CD8-positive, alpha-beta memory T cell (primary cell): ENCODE measurements at places on chromosomes 12 and 14.

- DNase-seq = no peak
These were observed 78.6 kb downstream of the CHST11 start for GRCh38 chr12:104535369-104535768.

DNA sequence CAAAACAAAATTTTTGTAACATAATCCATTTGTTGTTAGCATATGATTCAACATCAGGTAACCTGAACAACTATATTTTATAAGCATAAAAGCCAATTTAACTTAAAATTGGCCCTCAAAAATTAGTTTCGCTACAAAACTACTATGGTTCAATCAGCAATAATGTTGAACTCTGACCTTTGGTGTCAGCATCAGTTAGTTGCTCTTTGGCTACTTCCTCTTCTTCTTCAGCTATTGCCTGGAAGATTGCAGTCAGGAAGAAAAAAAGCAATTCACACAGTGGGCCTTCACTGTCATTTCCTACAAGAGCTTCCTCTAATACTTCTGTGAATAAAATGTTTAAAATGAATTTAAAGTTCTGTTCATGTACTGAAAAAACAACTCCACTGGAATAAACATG lies 78.2 kb upstream of the CFL2 start:
- DNase-seq = no peak

- DNase-seq = no peak
These were observed 66.6 kb upstream of the BICD1 start for GRCh38 chr12:32039917-32040575.

- no peak for DNase-seq
These were observed 13.4 kb downstream of the BTG1 start for GRCh38 chr12:92132288-92132687.

GRCh38 chr14:78512021-78512420 lies 341.8 kb downstream of the NRXN3 start:
- DNase-seq = no peak

- no peak for DNase-seq
These were observed 9.4 kb upstream of the ARID2 start for GRCh38 chr12:45720069-45720468.

- DNase-seq = no peak
These were observed at the start of gene RNASE8 for GRCh38 chr14:21057803-21058675. Gene RNASE8, plus strand, starts transcription at chr14:21057822. Its CDS starts 71 bp downstream, at chr14:21057893.

GRCh38 chr12:129841251-129841650 lies 62.6 kb downstream of the TMEM132D start:
- DNase-seq = no peak

GRCh38 chr14:72479461-72479931 lies 414.4 kb downstream of the DPF3 start:
- no peak for DNase-seq
